NCI-H2081 treated with DMSO at 0.1 percent for 48 hours (cell line): ENCODE measurements at places on chromosomes 16 and 17.

- no peak for DNase-seq
Measured at GRCh38 chr17:7328840-7329373, at the start of gene NEURL4. NEURL4 (minus strand) TSS chr17:7329335; CDS start chr17:7329312, 23 bp downstream.

GRCh38 chr17:40307001-40307730, 1.8 kb upstream of the RARA start:
- peak; percentile 57 for DNase-seq

DNA sequence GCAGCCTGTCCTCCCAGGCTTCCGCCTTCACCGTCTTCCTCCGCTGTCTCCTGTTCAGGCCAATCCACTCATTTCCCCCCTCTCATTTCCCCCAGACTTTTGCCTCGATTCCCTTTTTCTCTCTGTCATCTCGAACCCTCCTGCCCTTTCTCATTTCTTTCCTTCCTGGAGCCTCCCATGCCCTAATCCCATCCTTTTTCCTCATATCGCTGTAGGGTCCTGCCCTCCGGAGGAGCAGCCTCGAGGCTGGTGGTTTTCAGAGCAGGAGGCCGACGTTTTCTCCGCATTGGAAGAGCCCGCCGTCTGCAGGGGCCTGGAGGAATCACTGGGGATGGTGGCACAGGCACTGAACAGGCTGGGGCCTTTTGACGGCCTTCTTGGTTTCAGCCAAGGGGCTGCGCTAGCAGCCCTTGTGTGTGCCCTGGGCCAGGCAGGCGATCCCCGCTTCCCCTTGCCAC, 597 bp downstream of the OVCA2 start:
- DNase-seq: no peak

DNA sequence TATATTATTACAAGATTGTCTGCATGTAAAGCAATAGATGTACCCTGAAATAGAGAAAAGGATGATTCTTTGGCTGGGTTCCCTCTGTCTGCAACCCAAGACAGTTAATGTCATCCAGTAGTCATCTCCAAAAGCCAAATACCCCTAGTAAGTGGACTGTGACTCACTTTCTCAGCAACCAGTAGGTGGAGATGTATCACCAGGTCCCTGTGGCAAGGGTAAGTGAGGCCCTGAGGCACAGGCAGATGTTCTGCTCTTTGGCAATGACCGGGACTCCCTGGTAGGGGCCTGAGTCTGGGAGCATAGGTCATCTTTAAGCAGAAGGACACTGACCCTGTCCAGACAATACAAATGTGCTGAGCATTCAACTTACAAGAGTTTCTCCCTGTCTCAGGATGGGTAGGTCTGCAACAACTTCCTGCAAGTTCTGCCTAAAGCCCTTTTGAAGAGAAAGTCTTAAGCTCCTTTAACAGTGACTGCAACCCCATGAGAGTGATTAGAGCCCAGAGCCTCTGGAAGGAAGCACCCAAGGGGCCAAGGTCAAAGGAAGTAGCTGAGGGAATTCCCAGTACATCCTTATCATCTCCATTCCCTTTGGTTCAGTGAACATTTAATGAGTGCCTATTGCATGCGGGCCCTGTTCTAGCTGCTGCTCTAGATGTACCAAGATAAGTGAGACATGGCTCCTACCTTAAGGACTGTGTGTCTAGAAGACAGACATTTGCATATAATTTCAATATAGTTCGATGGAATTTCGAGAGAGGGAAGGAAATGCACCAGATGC, 31.9 kb downstream of the PMP22 start:
- DNase-seq: no peak

DNA sequence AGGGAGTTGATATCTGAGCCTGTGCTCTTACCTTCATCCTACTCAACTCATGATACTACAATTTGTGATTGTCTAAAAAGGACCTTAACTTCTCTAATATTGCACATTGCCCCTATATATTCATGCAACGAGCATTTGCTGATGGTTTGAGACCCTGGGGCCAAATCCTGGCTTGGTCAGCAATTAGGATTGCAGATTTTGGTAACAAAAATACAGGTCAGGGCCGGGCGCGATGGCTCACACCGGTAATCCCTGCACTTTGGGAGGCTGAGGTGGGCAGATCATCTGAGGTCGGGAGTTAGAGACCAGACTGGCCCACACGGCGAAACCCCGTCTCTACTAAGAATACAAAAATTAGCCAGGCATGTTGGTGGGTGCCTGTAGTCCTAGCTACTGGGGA, 35.4 kb upstream of the HAPSTR1 start:
- no peak for DNase-seq

GRCh38 chr17:63191610-63192009, 225.6 kb downstream of the TANC2 start:
- DNase-seq: no peak

GRCh38 chr17:32828822-32829221, 48.1 kb downstream of the MYO1D start:
- no peak for DNase-seq
